Stimulated activated CD4-positive, alpha-beta T cell treated with anti-CD3 and anti-CD28 coated beads, Interleukin-1b, Interleukin-23, amount 100 ng/mL, for 48 hours (primary cell): ENCODE measurements at places on chromosomes 5 and 9.

DNA sequence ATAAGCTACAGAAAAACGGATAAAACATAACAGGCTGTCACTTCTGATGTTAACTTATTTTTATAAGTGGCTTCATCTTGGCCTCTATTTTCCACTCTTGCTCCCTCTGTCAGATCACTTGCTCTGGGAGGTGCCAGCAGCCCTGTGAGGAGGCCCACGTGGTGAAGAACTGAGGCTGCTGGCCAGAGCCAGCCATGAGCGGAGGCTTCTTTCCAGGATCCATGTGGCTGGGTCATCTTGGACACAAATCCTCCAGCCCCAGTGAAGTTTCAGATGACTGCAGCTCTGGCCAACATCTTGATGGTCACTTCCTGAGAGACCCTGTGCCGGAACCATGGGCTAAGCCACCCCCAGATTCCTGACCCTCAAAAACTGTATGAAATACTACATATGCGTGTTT is 7.5 kb upstream of the CMBL start:
- DNase-seq: no peak

DNA sequence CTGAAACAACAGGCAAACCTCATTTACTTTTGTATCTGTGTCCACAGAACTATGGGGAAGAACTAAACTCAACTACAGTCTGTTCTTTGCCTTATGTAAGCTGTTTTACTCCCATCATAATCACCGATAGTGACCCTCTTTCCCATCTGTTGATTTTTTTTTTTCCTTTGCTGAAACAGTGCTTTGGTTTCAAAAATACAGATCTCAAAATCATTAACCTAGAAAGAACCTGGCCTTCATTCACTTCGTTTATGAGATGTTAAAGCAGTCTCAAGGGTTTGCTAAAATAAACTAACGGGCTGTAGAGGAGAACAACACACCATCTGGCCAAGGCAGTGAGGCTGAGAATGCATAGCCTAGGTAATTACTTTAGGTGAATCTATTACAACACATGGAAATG is 706.6 kb upstream of the ZNF608 start:
- DNase-seq: no peak

DNA sequence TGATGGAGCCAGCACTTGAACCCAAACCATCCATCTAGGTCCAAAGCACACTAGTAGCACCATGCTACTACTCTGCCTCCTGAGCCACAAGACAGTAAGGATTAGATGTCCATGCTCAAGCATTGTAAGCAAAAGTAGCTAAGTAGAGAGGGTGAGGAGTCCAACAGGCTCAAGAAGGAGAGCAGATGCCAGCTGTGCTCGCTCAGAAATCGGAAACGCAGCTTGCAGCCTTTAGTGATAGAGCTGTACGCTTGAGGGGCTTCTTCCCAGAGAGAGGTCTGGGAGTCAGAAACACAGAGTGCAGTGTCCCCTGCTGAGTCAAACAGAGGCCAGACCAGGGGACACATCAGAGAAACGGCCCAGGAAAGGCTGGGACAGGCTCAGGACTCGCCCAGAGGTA is 32.7 kb upstream of the GABRP start:
- no peak for DNase-seq

GRCh38 chr9:21002040-21002439 is 29.4 kb downstream of the HACD4 start:
- DNase-seq: no peak

GRCh38 chr5:120539471-120539870 is 75.4 kb downstream of the PRR16 start:
- no peak for DNase-seq

GRCh38 chr9:136394312-136395019 is 5.5 kb downstream of the SNAPC4 start:
- DNase-seq: no peak

GRCh38 chr9:33249087-33249658 is 9.2 kb downstream of the SPINK4 start:
- DNase-seq: no peak

- no peak for DNase-seq
Measured at GRCh38 chr9:127361561-127361960, 35.4 kb upstream of the SLC2A8 start.

GRCh38 chr9:34203275-34203991 is 24.6 kb downstream of the UBAP1 start:
- DNase-seq: no peak

GRCh38 chr5:151642472-151643140 is 44.1 kb downstream of the SPARC start:
- no peak for DNase-seq

- DNase-seq: no peak
Measured at GRCh38 chr5:139494256-139494655, 11.7 kb upstream of the STING1 start.
